ENCODE measurements at places on chromosomes 3 and 15. TPM values are rescaled to one million over a fixed set of nuclear protein-coding genes. Genes with fewer than 3 reads are reported as not detected.

Gene KLHL40
- not detected for total RNA-seq

Gene AGBL1
- 0.04 TPM for total RNA-seq

- no peak overlapping the region for H3K27ac ChIP-seq
- no peaks in the 10 kb centered on the region for H3K27me3 ChIP-seq
- DNase-seq, result no peak
- no peak overlapping the region for H3K4me3 ChIP-seq
- peaks cover 32% of the 10 kb centered on the region for H3K36me3 ChIP-seq
- peaks cover 42% of the 10 kb centered on the region for H3K4me1 ChIP-seq
Observed at GRCh38 chr15:43094416-43095030, 11.3 kb downstream of the UBR1 start.

- no peaks in the 10 kb centered on the region for H3K36me3 ChIP-seq
- H3K4me3 ChIP-seq, result no peak overlapping the region
- H3K27ac ChIP-seq, result no peak overlapping the region
- H3K27me3 ChIP-seq, result peaks cover 27% of the 10 kb centered on the region
- H3K4me1 ChIP-seq, result no peaks in the 10 kb centered on the region
Observed at GRCh38 chr15:66622591-66623022, 56.8 kb upstream of the LCTL start.

GRCh38 chr15:91694131-91694830 lies 159.2 kb upstream of the SLCO3A1 start:
- no peaks in the 10 kb centered on the region for H3K36me3 ChIP-seq
- no peak overlapping the region for H3K27ac ChIP-seq
- H3K4me3 ChIP-seq, result no peak overlapping the region
- no peaks in the 10 kb centered on the region for H3K4me1 ChIP-seq
- DNase-seq, result no peak

GRCh38 chr3:66228707-66229106 lies 7.9 kb downstream of the SLC25A26 start:
- peaks cover 56% of the 10 kb centered on the region for H3K4me1 ChIP-seq
- DNase-seq, result no peak
- H3K27ac ChIP-seq, result peak overlapping the region; percentile 42
- H3K36me3 ChIP-seq, result peaks cover 55% of the 10 kb centered on the region

- no peaks in the 10 kb centered on the region for H3K36me3 ChIP-seq
- H3K4me1 ChIP-seq, result no peaks in the 10 kb centered on the region
- H3K27me3 ChIP-seq, result no peaks in the 10 kb centered on the region
- no peak overlapping the region for H3K4me3 ChIP-seq
- DNase-seq, result no peak
Observed at GRCh38 chr3:182178488-182179200, 466.9 kb downstream of the SOX2 start.

Measured in activated CD4-positive, alpha-beta T cell treated with anti-CD3 and anti-CD28 coated beads for 36 hours (primary cell).